ENCODE measurements at places on chromosomes 2 and 18. TPM values are rescaled to one million over a fixed set of nuclear protein-coding genes. Genes with fewer than 3 reads are reported as not detected.

The MAPRE3 gene
- total RNA-seq, result 15.9 TPM

The RFX8 gene
- total RNA-seq, result 0.96 TPM

GRCh38 chr2:180367815-180368214, 360.7 kb upstream of the CWC22 start:
- H3K27ac ChIP-seq, result no peak overlapping the region
- H3K4me1 ChIP-seq, result no peaks in the 10 kb centered on the region
- H3K36me3 ChIP-seq, result no peaks in the 10 kb centered on the region
- no peaks in the 10 kb centered on the region for H3K27me3 ChIP-seq
- H3K4me3 ChIP-seq, result no peak overlapping the region

DNA sequence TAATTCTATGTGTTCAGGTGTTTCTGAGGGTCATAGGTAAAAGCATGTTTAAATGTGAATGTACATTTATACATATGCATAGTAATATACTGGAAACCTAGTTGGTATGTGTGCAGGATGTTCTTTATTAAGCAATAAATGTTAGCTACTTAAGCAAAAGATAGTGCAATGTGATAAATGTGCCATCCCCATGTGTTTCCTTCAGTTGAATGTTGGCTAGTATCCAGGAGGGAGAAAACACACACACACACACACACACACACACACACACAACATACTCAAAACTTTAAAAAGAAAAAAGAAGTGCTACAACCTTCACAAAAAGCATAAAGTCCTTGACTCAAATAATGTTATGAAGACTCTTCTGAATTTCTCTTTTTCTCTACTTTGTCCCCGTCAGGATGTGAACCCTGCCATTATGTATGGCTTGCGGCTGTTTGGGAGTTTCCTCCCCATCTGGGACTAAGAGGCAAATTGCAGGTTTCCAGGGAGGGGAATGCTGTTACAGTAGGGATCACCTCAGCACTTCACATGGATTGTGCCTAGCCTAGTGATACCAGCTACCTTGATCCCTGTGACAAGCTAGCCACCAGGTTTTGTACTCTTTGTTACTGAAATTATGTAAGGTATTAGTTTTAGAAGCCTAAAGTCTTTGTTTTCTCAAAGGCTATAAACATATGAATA, 82.6 kb downstream of the IKZF2 start:
- H3K4me1 ChIP-seq, result no peaks in the 10 kb centered on the region
- H3K27me3 ChIP-seq, result no peaks in the 10 kb centered on the region
- no peaks in the 10 kb centered on the region for H3K36me3 ChIP-seq
- DNase-seq, result no peak

DNA sequence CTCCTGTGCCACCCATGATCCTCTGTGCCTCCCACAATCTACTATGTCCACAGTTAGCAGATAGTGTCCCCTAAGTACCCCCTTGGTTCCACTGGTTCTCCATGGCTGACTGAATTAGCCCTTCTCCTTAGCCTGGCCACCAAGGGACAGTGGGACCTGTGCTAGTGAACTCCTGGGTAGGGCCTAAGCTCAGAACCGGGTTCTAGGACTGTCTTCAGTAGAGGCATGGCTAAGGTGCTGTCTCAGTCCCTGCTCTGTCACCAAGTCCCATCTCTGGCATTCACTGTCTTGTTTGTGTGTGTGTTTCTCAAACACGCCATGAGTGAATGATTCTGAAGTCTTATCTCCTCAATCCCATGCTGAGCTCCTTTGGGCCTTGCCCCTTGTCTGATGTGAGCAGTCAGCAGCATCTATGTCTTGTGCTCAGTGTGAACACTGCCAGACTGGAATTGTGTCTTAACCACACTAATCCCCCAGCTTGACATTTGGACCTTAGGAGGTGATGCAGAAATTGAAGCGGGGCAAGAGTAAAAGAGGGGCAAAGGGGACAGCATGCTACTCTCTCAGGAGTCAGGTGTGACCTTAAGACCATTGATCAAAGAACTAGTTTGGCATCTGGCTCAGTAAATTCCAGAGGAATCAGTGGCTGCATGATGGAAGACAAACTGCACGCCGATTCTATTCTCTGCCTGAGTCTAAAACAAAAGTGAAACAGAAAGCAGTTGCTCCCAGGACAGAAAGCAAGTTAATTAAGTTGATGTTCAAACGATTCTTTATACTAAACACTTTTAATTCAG, 190.5 kb downstream of the ALPK2 start:
- no peak overlapping the region for H3K27ac ChIP-seq
- no peaks in the 10 kb centered on the region for H3K36me3 ChIP-seq
- no peak for DNase-seq
- H3K4me3 ChIP-seq, result no peak overlapping the region

- H3K4me3 ChIP-seq, result no peak overlapping the region
- DNase-seq, result no peak
- H3K27ac ChIP-seq, result no peak overlapping the region
- no peaks in the 10 kb centered on the region for H3K36me3 ChIP-seq
- H3K4me1 ChIP-seq, result no peaks in the 10 kb centered on the region
- no peaks in the 10 kb centered on the region for H3K27me3 ChIP-seq
These were observed 58.4 kb downstream of the DYSF start for GRCh38 chr2:71511776-71512175.

DNA sequence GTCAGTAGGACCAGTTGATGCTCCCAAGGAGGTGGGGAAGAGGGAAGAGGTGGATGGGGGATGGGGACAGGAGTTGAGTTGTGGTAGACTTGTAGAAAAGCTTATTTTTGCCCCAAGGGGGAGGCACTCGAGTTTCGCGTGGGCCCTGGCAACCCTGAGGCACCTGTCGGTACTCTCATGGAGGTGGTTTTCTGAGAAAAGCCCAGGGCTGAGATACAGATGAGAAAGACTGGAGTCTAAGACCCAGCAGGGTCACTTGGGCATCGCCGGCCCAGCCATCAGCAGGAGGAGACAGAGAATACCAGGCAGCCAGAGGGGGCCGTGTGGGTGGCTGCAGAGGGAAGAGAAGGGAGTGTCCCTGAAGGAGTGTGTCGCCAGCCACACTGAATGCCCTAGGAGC, 57.7 kb upstream of the HPCAL1 start:
- H3K4me3 ChIP-seq, result no peak overlapping the region
- H3K36me3 ChIP-seq, result no peaks in the 10 kb centered on the region
- peak; percentile 1 for DNase-seq
- no peaks in the 10 kb centered on the region for H3K27me3 ChIP-seq

DNA sequence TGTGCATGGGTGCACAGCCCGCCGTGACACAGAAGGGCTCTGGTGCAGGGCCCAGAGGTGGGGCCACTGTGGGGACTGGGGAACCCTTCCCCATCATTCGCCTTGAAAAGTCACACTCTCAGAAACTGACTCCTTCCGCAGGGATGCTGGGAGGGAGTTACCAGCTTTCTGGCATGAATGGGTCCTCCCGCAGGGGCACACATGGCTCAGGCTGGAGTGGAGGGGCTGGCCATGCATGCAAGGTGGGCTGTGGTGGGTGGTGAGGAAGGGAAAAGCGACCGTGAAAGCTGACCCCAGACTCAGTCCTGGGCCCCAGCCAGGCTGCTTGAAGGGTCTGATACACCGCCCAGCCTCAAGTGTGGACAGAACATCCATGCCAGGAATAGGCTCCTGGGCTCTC, 201.1 kb downstream of the TNS1 start:
- no peaks in the 10 kb centered on the region for H3K4me1 ChIP-seq
- no peaks in the 10 kb centered on the region for H3K27me3 ChIP-seq
- no peak for DNase-seq
- peaks cover 8% of the 10 kb centered on the region for H3K36me3 ChIP-seq

- H3K27ac ChIP-seq, result no peak overlapping the region
- no peaks in the 10 kb centered on the region for H3K27me3 ChIP-seq
- no peaks in the 10 kb centered on the region for H3K36me3 ChIP-seq
- H3K4me3 ChIP-seq, result no peak overlapping the region
- peak; percentile 45 for DNase-seq
These were observed 311.7 kb upstream of the PKDCC start for GRCh38 chr2:41736105-41736567.

DNA sequence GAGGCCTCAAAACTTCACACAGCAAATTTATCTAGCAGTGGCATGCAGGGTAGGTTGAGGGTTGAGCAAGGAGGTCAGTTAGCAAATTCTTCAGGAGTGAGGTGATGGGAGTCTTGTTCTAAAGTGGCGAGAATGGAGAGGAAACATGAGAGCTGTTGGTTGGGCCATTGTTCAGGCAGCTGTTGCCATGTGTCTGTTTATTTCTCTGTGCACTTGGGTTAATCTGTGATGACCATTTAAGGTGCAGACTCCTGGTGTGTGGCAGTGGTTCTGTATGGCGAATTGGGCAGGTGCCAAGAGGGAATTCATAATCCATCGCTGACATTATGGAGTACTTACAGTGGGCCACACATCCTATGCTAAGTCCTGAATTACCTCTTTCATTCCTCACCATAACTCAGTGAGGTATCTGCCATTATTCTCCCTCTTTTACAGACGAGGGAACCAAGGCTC, 30.4 kb downstream of the TMEM178A start:
- H3K27me3 ChIP-seq, result no peaks in the 10 kb centered on the region
- no peak overlapping the region for H3K27ac ChIP-seq
- H3K4me1 ChIP-seq, result no peaks in the 10 kb centered on the region
- H3K4me3 ChIP-seq, result no peak overlapping the region
- no peak for DNase-seq

DNA sequence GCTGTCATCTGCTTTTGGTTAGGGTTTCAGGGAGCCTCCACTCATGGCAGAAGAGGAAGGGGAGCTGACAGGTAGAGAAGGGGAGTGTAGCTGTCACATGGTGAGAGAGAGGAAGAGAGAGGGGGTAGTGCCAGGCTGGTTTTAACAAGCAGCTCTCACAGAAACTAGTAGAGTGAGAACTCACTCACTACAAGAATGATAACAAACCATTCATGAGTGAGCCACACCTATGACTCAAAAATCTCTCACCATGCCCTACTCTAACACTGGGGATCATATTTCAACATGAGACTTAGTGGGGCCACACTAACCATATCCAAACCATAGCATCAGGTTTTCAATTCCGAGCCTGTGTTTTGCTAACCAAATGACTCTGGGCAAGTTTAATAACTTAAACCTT, 274.9 kb upstream of the VWC2L start:
- H3K4me3 ChIP-seq, result no peak overlapping the region

- no peaks in the 10 kb centered on the region for H3K36me3 ChIP-seq
- H3K4me1 ChIP-seq, result no peaks in the 10 kb centered on the region
- H3K27me3 ChIP-seq, result no peaks in the 10 kb centered on the region
- H3K4me3 ChIP-seq, result no peak overlapping the region
These were observed 183.3 kb downstream of the ASXL3 start for GRCh38 chr18:33761363-33761762.

DNA sequence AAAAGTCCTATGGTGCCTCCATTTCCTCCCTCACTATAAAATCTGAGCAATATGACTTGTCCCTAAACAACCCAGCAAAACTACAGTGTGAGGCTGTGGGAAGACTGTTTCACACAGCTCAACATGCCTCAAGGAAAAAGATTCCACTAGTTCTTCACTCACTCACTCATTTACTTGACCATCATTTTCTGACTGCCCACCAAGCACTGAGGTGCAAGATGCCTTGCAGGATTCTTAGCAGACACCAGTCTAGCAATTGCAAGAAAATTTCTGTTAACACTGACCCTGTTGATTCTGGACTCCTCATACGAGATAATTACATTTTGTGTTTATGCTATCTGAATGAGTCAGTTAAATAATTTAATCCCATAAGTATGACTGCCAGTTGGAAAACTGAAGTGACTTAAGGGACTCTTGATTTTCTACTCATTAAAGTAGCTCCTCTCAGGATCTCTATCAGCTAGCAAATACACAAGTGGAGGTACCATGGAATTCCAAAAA, 51.9 kb upstream of the PCBP1 start:
- H3K27ac ChIP-seq, result no peak overlapping the region
- H3K4me1 ChIP-seq, result peaks cover 2% of the 10 kb centered on the region
- no peak for DNase-seq

- no peaks in the 10 kb centered on the region for H3K4me1 ChIP-seq
- no peak overlapping the region for H3K27ac ChIP-seq
- no peak for DNase-seq
- no peak overlapping the region for H3K4me3 ChIP-seq
- no peaks in the 10 kb centered on the region for H3K36me3 ChIP-seq
These were observed 593.1 kb upstream of the LRRTM4 start for GRCh38 chr2:78115291-78115690.

DNA sequence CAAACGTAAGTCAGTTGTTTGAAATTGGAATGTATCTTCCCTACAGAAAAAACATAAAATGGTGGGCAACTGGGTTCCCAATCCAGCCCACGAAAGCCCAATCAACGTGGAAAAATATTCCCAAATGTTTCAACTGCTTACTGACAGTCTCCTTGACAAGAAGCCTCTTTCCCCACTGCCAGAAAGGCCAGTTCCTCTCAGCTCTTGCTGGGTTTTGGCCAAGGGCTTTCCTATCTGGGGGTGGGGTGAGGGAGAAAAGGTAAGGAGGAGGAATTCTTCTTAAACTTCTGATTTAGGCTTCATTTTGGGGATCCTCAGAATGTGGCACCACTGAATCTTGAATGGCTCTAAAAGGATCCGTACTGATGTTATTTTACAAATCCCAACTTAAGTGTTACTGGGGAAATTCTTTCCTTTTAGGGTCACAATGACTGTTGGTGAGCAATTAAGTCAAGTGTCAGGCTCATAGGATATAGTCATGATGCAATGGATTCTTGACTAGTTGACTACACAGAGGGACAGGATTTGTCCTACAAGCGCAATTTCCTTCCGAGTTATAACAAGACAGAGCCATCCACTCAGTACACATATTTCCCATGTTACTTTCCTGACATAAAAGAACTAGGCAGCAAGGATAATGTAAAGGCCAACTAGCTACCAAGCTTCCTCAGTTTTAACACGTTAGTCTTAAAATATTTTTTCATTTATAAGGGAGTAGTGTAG, 73.6 kb downstream of the SPRED2 start:
- H3K4me3 ChIP-seq, result no peak overlapping the region
- peaks cover 12% of the 10 kb centered on the region for H3K4me1 ChIP-seq
- no peak overlapping the region for H3K27ac ChIP-seq
- no peaks in the 10 kb centered on the region for H3K27me3 ChIP-seq
- DNase-seq, result no peak
- no peaks in the 10 kb centered on the region for H3K36me3 ChIP-seq

GRCh38 chr2:237407700-237408099, 6.3 kb downstream of the COL6A3 start:
- H3K27ac ChIP-seq, result no peak overlapping the region
- no peaks in the 10 kb centered on the region for H3K27me3 ChIP-seq
- H3K36me3 ChIP-seq, result no peaks in the 10 kb centered on the region
- H3K4me3 ChIP-seq, result no peak overlapping the region

GRCh38 chr2:119175517-119175916, 17.0 kb upstream of the C1QL2 start:
- H3K4me1 ChIP-seq, result no peaks in the 10 kb centered on the region
- no peaks in the 10 kb centered on the region for H3K36me3 ChIP-seq
- DNase-seq, result no peak
- H3K27me3 ChIP-seq, result no peaks in the 10 kb centered on the region

Data from aorta (tissue), 5 donors.